ENCODE measurements at places on chromosomes 2 and 18.

- DNase-seq: no peak
Measured at GRCh38 chr2:226699321-226699720, 100.3 kb downstream of the IRS1 start.

- DNase-seq: no peak
Measured at GRCh38 chr18:55141318-55141717, 182.1 kb upstream of the CCDC68 start.

DNA sequence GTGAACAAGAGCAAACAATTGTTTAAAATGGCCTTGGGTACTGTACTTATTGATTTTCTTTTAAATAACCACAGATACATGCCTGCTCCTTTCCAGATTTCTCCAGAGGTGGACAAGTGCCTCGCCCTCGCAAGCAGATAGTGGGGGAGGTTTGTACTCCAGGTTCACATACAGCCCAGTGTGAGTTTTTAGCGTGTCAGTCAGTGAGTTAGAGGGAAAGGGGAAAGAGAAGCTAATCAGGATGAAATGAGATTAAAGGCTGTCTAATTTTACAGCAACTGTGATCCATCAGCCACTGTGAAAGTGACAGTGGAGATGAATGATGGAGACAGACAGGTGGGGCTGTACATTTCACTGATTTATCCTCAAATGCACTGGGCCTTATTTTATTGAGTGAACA is 74.7 kb downstream of the KLHL14 start:
- no peak for DNase-seq

DNA sequence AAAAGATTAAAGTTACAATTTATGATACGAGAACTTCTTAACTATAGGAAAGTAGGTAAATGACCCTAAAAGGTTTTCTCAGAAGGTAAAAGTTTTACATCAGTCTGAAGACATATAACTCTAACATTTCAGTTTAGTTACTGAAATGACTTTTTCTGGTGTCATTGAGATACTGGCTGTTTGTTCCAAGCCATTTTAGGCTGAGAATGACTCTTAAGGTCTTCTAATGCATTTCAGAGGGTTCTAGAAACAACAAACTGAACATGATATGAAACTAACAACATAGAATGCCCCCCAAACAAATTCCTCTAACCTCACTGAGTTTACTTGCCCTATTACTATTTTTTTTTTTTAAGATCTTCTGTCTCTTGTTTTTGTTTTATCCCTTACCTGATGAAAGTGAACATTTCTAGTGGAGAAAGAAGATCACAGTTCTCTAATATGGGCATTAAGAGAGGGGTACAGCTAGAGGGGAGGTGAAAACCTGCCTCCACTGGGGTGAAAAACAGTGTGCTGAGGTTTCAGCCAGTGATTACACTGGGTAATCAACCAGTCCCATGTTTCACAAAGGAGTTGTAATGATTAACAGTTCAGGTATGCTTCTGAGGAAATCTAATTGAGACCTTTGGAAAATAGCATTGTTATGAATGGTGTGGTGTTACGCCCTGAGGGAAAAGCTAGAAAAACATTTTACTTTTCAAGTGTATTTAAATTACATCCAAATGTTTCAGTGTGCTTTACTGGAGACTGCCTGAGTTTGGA is 11.2 kb downstream of the NABP1 start:
- DNase-seq: no peak

GRCh38 chr2:15253835-15254286 is 307.3 kb downstream of the NBAS start:
- DNase-seq: no peak

DNA sequence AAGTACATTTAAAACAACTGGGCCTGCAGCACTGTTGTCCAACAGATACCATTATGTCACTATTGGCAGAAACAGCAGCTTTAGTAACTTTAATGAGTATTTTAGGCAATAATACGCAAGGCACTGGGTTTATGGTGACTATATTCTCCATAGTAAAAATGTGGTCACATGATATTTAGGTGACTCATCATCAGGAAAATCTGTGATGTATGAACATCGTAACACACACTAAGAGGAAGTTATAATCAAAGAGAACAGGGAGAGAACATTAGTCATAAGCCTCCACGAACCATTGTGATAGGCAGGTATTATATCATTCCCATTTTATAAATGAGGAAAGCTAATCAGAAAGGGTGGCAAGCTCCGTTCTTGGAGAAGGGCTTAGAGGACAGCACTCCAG is 36.9 kb downstream of the RAPH1 start:
- no peak for DNase-seq

- DNase-seq: no peak
Measured at GRCh38 chr2:147467441-147467840, 377.4 kb upstream of the ACVR2A start.

DNA sequence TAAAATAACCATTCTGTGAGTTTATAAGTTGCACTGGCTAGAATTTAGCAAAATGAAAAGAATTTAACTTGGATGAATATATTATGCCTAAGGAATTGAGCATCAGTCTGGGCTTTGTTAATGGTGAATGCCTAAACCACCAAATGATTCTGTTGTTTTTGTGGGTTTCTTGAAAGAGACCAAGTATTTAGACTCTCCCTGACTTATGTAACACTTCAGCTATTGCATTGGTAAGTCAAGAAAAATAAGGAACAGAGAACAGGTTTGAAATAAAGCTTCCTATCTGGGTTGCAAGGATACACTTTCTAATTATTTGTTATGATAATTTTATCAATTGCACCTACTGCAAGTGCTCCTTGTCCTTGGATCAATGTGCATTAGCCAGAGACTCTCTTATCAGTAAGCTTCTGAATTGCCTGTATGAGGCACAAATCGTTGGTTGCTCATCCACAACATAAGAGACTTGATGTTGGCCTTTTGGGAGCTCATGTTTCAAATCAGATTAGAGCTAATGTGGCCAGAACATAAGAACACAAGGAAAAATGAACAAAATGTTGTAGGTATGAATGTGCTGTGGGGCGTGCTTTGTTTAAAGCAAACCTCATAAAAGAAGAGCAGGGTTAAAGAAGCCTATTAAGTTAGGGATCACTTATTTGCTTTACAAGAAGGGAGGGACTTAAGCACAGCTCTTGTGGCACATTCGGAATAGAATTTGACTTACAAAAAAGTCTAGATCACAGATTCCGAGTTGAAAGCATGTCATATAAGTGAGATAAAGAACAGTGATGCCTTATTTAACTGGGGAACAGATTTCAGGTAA is 37.2 kb downstream of the PRKCE start:
- no peak for DNase-seq

DNA sequence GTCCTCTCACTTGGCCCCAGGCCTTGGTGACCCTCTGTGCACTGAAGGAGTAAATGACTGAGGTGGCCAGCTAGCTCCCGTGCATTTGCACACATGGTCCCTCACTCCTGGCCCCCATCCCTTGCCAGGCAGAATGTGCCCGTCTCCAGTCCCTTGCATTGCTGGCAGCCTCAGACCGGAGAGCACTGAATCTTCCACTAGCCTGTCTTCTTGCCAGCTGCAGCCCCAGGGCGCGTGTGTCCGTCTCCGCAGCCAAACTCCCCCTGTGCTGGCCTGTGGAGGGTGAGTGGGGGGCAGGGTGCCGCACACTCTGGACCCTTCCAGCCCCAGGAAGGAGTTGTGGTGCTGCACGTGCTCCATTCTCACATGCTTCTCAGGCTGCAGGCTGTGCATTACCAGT is 35.9 kb downstream of the INPP4A start:
- no peak for DNase-seq

DNA sequence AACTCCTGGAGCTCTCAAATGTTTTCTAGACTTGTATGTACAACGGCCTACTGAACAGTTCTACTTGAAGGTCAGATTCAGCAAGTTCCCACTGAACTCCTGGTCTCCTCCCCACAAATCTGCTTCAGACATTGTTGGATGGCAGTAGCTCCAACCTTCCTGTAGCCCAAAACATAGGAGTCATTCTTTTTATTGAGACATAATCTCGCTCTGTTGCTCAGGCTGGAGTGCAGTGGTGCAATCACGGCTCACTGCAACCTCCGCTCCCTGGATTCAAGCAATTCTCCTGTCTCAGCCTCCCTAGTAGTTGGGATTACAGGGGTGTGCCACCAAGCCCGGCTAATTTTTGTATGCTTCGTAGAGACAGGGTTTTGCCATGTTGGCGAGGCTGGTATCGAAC is 47.3 kb downstream of the QPCT start:
- no peak for DNase-seq

DNA sequence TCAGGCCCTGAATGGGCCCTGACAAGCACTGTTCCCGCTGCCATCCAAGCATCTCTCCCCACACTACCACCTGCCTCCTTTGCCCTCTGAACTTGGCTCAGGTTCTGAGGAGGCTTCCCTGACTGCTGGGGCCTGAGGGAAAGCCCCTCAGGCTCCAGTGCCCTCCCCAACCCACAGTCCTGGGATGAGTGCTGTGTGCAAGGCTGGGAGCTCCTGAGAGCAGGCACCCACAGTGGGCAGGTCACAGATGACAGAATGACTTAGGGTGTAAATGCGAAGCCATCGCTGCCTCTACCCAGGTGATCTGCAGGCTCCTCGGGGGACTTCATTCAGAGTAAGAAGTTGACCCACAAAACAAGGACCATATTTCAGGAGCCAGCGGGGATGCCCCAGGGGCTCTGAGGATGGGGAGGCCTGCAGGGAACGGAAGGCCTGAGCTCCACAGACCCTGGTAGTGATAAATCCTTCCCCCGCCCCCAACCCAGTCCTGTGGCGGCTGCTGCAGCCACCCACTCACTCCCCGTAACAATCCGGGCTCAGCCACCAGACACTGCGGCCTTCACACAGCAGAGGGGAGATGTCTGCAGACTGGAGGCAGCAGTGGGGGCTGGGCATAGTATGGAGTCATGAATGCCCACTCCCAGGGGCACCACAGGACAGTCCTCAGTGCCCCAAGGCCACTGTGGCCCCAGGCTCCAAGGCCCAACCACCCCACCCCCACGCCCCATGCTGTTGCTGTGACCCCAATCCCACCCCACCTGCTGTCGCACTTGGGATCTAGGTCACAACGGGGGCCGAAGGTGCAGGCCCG is 8.9 kb downstream of the BIN1 start:
- DNase-seq: no peak

DNA sequence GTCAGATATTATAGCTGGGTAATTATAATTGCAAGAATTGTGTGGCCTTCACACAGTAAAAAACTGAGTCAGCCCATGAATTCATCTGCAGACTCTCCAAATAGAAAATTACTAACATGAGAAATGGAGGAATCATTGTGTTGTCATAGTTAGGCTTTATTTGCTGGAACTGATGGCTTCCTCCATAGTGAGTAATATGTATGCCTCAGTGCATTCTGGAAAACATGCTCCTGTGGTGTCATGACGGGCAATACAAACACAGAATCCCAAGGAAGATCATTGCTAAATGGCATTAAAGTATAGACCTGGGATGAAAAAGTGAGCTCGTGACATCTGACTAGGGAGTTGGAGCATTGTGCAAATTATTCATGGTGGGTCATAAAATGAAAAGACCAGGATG is 23.6 kb upstream of the NMS start:
- no peak for DNase-seq

Measured in COR-L47 (cell line).